ENCODE measurements at places on chromosomes 11 and 22. TPM values are rescaled to one million over a fixed set of nuclear protein-coding genes. Genes with fewer than 3 reads are reported as not detected.
A peak's percentile ranks its signal among the peaks of the same experiment; 100 is the strongest.

GRCh38 chr11:126700768-126701519, 299.6 kb downstream of the KIRREL3 start:
- no peak for DNase-seq

DNA sequence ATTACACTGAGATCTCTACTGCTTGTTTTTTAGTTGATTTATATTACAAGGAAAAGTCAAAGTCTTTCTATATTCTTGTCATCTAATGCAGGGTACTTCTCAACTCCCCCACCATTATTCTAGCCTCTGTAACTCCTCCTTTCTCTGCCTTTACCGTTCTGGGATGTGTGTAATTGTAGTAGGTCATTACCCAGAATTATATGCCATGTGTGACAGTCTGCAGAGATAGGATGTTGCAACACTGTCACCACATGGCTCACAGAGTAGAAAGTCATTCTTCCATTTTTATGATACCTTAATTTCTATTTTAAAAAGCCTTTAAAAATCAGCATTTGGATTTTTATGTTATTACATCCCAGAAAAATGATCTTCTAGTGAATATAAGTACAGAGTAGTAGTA, 32.7 kb downstream of the ZNF143 start:
- DNase-seq, result no peak

DNA sequence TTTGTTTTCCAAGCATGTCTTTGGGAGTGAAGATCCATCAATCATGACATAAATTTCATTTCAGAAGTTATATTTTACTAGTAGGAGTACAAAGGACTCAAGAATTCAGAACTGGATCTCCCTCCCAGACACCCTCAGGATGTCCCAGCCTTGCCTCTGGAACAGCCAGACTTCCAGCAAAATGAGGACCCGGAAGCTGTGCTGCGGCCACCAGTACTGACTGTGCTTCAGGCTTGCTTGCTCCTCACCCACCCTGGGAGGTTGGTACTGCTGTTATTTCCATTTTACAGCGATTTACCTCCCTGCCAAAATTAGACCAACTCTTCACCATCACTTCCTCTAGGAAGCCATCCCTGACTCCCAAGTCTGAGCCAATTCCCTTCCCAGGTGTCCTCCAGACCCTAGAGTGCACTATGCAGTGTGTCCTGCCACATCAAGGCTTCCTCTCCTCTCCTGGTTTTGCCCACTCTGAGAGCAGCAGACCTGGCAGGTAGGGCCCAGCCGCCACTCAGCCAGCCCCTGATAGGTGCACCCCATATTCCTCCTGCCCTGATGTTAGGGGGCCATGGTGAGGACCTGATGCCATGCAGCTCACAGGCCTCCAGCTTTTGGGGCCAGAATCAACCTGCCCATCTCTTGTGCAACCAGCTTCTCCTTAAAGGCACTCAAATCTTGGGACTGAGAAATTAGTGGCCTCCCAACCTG, 47.3 kb upstream of the WNT7B start:
- DNase-seq, result no peak

DNA sequence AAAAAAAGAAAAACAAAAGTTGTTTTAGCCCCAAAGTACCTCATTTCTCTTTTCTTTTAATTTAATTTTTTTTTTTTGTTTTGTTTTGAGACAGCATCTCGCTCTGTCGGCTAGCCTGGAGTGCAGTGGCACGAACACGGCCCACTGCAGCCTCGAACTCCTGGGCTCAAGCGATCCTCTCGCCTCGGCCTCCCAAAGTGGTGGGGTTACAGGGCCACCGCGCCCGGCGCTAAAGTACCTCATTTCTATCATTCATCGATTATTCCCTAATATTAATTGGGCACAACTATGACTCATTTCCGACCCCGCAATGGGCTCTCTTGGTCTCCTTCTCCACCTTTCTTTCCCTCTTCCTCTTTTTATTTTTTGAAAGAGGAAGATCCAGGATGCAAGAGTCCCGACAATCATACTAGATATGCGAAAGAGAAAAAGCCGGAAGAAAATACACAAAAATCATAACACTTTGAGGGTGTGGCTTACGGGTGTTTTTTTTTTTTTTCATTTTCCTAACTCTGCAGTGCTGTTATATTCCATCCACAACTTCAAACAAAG, 475 bp upstream of the AIP start:
- no peak for DNase-seq

DNA sequence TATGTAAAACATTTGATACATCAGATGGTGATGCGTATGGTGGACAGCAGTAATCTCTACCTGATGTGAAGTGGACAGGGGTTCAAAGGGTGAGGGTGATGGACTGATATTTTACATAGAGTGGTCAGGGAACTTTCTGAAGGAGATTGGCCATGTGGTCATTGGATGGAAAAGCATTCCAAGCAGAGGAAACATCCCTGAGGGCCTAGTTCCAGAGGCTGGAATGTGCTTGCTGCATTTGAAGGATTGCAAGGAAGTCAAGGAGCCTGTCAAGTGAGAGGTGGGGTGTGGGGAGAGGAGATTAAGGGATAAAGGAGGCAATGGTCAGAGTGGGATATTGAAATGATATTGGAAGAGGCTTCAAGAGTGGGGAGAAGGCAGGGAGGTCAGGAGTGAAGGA, 151.9 kb upstream of the NTM start:
- DNase-seq, result no peak

The HYLS1 gene
- total RNA-seq, result 5.5 TPM

GRCh38 chr11:111777094-111778046, 11.2 kb upstream of the PPP2R1B start:
- DNase-seq, result peak; percentile 8

The UBASH3B gene
- total RNA-seq, result 43.3 TPM

The CEND1 gene
- not detected for total RNA-seq

DNA sequence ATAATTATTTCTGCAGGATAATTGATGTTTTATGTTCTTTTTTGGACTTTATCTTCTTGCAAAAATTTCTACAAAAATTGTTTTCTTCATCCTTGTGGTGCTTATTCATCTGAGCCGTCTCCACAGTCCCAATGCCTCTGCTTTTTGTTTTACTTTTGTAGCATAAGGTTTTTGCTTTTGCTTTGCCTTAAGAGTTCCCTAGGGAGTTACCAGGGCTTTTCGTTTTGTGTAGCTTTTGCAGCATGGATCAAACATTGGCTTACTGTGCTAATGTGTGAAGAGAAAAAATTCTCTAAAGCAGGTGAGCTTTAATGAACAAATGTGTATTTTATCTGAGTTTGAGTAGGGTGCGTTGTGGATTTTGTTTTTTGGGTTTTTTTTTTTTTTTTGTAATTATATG, 11.8 kb downstream of the XBP1 start:
- no peak for DNase-seq

DNA sequence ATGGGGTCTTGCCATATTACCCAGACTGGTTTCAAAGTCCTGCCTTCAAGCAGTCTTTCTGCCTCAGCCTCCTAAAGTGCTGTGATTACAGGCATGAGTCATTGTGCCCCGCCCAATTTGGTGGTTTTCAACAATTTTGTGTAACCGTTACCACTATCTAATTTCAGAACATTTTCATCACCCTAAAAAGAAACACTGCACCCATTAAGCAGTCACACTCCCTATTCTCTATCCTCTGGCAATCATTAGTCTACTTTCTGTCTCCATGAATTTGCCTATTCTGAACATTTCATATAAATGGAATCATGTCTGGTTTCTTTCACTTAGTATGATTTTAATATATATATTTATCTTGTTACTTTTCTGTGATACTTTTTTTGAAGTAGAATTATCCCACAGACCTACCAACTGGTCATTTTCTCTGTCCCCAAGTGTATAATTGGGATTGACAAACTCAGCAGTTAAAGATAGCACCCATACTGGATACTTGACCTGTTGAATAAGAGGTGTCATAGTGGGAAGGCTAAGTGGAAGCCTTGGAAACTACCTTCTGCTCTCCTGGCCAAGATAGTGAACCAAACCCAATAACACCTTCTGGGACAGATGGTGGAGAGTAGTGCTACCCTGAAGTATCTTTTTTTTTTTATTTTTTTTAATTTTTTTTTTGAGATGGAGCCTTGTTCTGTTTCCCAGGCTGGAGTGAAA, 64.8 kb downstream of the STIM1 start:
- no peak for DNase-seq

DNA sequence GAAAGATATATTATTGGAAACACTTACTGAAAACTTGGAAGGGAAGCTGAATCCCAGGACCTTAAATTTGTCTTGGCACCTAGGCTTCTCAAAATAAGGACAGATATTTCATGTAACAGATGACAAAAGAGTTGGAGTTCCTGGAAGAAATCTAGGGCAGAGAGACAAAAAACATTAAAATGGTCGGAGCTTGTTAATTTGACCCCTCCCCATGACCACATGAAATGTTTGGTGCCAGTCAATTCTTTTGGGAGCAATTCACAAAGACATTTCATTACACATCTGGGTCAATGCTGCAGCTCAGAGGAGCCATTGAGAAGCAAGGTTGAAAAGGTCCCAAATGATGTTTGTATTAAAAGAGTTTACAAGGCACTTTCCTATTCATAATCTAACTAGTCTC, 162.0 kb upstream of the GUCY1A2 start:
- DNase-seq, result no peak

GRCh38 chr11:35145271-35145670, 6.3 kb downstream of the CD44 start:
- DNase-seq, result no peak

- no peak for DNase-seq
Observed at GRCh38 chr22:33299245-33299956, 241.2 kb upstream of the SYN3 start.

The LRRN4CL gene
- total RNA-seq, result 0.44 TPM

DNA sequence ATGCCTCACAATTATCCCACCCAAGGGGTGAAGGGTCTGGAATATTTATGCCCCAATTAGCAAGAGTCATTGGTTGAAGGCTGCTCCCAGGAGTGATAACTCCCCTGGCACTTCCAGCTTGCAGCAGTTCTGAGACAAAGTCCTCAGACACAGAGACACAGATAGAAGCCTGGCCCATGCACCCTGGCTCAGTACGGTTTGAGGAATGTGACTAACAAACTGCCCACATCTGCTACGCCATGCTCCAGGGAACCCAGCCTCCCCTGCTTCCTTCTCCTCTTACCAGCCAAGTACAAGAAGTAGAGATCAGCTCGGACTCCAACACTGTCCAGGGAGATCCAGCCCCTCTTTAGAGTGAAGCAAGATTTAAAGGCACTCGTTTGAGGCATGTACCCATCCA, 48.5 kb upstream of the BMAL1 start:
- DNase-seq, result no peak

DNA sequence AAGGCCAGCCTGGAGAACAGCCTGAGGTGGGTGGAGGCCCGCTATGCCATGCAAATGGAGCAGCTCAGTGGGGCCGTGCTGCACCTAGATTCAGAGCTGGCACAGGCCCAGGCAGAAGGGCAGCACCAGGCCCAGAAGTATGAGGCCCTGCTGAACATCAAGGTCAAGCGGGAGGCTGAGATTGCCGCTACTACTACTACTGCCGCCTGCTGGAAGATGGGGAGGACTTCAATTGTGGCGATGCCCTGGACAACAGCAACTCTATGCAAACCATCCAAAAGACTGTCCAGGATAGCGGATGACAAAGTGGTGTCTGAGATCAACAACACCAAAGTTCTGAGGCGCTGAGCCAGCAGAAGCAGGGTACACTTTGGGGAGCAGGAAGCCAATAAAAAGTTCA, 3.1 kb upstream of the TMEM218 start:
- DNase-seq, result no peak

GRCh38 chr11:72583177-72583553, 91.1 kb downstream of the PDE2A start:
- DNase-seq, result no peak

GRCh38 chr22:37749831-37750595, 53.2 kb downstream of the TRIOBP start:
- no peak for DNase-seq

GRCh38 chr22:19687561-19688300, 26.6 kb upstream of the SEPTIN5 start:
- no peak for DNase-seq

The UPK3A gene
- not detected for total RNA-seq

DNA sequence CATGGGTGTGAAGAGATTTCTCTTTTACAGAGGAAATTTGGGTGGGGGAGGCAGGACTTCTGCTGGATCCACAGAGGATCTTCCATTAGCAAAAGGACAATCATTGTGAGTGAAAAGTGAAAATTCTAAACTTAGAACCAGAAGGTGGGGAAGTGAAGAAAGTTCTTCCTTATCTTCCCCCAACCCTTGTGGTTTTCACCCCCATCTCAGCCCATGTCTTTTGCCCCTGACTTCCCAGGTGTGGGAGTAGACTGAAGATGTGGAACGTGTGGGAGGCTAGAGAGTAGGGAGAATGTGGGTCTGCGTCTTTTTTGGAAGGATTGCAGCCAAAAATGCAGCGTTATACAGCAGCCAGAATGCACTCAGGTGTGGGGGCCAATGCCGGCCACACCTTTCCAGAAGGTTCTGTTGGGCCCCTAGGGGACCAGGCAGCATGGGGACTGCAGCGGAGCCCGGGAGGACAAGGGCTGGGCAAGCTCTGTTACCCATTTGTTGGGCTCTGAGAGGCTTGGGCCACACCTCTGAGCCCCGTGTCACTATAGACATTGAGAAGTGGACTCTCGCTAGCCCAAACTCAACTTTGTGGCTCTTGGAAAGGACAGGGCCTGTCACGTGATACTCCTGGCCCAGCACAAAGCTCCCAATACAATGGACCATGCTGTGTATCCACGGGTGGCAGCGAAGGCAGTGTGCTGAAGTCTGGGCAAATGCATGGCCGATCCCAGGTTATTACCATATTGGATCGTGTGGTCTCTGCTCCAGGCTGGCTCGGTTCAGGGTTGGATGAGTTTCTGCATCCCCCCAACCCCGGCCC, 32.8 kb upstream of the LINC01488 start:
- DNase-seq, result no peak

The OR4A15 gene
- total RNA-seq, result not detected

The NUDT8 gene
- 6.8 TPM for total RNA-seq

- DNase-seq, result no peak
Observed at GRCh38 chr11:95727620-95728019, 62.0 kb downstream of the FAM76B start.

DNA sequence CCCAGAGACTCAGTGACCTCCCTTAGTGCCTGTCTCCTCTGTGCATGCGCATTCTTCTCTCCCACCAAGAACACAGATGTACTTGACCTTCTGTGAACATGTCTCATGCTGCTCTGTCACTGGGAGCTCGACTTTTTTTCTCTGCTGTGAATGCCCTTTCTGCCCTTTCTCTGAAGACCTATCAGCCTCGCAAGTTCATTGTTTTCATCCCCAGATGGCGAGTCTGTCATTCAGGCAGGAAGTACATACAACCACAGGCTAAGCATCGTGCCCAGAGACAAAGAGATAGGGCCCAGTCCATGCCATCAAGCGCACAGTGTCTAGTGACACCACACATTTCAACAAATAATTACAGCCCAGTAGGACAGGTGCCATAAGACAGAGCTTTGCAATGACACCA, 50.4 kb upstream of the RAB1B start:
- DNase-seq, result no peak

The PGA3 gene
- 0.80 TPM for total RNA-seq

The MRGPRX3 gene
- 0.21 TPM for total RNA-seq

The NNMT gene
- not detected for total RNA-seq

The TCN2 gene
- 59.5 TPM for total RNA-seq

- DNase-seq, result no peak
Observed at GRCh38 chr11:57484141-57484710, 23.9 kb downstream of the RTN4RL2 start.

The ELMOD1 gene
- 0.51 TPM for total RNA-seq

The WBP2NL gene
- total RNA-seq, result not detected
